ENCODE measurements at places on chromosomes 4 and X.
A peak's percentile ranks its signal among the peaks of the same experiment; 100 is the strongest.

DNA sequence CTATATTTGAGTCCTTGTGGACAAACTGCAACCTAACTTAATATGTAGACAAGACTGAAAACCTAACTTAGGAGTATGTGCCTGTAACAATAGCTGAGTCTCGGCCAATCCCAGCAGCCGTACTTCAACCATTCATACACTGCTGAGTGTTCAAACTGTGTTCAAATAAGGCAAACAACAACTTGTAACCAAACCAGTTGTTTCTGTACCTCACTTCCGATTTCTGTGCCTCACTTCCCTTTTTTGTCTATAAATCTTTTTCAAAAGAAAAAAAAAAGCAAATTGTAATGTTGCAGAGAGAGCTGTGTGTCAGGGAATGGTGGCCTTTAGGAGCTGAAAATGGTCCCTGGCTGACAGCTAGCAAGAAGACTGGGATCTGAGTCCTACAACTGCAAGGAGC is 46.0 kb downstream of the GEMIN8 start:
- no peak for DNase-seq

DNA sequence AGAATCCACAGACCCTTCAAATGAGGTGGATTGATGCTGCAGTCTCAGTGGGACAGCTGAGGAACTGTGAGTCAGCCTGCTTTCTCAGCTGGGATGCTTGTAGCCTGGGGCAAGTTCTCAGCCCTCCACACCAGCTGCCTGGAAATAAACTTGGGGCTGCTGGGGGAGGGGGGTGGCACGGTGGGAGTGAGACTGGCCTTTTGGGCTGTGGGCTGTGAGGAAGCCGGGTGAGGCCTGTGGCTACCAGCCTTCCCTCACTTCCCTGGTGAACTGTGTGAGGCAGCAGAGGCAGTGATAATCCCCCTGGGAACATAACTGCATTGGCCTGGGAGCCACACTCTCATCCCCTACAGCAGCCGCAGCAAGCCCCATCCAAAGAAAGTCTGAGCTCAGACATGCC is 114.5 kb upstream of the GUCY1A1 start:
- peak; percentile 67 for DNase-seq

GRCh38 chr4:150746156-150746555 is 164.2 kb downstream of the MAB21L2 start:
- DNase-seq = peak; percentile 60

DNA sequence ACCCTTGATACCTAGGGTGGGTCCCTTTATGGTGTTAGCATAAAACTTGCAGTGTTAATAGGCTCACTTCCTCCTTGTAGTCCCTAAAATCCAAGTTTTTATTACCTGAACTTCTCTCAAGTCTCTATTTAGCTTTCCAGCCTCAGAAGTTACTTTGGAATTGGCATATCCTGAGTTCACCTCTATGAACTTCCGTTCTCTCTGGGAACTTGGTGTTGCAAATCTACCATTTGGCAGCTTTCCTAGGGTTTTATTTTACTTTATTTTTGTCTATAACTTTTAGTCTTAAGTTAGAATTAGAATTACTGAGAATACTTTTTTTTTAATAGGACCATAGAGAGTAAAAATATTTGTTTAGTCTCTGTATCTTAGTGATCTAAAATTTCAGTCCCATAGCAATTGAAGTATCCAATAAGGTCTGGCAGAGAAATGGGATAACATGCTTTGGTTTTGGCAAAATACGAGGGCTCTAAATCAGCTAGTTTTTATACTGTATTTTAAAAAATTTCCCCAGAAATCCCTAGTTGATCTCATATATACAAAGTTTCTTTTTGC is 30.3 kb upstream of the NAF1 start:
- DNase-seq = no peak

GRCh38 chr4:60992037-60992436 is 208.1 kb upstream of the ADGRL3 start:
- peak; percentile 37 for DNase-seq

- no peak for DNase-seq
These were observed 4.2 kb upstream of the CFP start for GRCh38 chrX:47633689-47634590.

GRCh38 chr4:145878501-145879435 is 59.9 kb downstream of the ZNF827 start:
- peak; percentile 9 for DNase-seq

DNA sequence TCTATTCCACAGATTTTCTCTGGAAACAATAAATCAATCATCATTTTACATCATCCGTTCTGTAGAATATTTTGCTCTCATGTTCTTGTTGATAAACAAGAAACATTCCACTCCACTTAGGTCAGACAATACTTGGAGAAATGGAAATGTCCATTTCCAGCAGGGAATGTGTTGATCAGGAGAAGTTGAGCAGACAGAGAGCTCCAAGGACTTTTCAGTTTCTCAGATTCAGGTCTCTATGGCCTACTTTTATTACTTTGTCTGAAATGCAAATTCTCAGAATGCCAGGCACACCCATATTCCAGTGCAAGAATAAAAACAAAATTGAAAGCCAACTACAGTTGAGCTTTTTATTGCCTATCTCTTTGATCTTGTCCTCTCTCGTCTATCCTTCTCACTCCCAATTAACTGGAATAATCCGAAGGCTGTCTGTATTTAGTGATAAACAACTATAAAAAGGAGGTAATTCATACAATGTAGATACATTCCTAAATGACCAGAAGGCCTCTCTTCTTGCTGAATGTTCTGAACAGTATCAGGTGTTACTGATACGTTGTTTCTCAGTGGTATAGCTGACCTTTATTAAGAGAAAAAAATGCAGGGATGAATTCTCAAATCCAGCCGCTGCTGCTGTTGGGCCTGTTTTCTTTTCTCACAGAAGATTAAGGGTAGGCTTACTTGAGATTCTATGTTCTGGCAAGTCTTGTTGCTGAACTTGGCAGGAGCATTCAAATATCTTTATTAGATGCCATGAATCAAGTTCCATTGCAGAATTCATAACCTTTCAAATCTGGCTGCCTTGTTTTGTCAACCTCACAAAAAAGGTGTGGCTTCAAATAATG is 72.1 kb downstream of the HPGD start:
- no peak for DNase-seq

GRCh38 chr4:30765022-30765421 is 44.9 kb downstream of the PCDH7 start:
- DNase-seq = no peak

DNA sequence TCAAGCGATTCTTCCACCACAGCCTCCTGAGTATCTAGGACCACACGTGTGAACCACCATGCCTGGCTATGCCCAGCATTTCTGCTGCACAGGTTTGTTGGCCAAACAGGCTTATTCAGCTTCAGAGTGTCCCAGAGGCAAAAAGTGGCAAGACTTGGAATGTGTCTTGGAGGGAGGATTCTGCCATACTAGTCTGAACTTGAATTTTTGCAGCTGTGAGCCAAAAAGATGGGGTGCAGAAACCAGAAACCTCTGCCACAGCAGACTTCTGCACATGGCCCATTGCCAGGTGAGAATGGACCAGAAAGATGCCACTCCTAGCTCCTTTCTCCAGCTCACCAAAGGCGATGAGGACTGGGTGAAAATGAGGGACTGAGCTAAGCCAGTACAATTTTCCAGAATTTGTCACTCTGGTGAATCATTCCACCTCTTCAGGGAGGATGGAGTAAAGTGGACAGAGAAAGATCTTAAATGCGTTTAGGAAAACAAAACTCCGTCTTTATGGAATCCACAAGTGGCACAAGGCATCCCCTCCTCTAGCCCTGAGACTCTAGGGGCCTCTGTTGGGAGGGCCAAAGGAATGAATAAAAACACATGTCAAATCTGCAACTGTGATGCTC is 369.1 kb upstream of the CLNK start:
- no peak for DNase-seq

GRCh38 chr4:21856301-21856700 is 92.3 kb downstream of the KCNIP4 start:
- no peak for DNase-seq

DNA sequence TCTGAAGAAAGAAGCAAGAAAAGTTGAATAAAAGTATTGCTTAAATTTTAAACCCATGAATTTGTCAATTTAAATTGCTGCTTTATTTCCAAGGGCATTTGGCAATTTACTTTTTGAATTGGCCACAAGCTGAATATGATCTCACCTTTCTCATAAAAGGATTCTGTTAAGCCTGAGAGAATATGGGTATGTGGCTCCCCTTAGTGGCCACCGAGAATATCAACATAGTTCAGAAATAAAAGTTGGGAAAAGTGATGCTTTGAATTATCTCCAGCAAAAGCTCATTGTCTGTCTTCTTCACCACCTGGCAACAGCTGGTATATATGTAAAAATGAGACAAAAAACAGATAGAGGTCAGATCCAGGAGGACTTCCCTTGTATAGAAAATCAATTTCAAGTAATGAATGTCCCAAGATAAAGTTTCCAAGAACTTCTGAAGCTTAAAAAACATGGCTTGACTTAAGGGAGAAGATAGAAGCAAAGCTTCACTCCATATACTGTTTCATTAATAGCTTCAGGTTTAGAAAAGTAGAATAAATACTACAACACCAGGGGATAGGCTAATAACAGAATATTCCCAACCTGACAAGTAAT is 290.7 kb upstream of the FAM241A start:
- peak; percentile 55 for DNase-seq

- DNase-seq = no peak
These were observed 1352.1 kb upstream of the DIAPH2 start for GRCh38 chrX:95332530-95332929.

- DNase-seq = no peak
These were observed 42.7 kb upstream of the PHEX start for GRCh38 chrX:21989384-21989783.

DNA sequence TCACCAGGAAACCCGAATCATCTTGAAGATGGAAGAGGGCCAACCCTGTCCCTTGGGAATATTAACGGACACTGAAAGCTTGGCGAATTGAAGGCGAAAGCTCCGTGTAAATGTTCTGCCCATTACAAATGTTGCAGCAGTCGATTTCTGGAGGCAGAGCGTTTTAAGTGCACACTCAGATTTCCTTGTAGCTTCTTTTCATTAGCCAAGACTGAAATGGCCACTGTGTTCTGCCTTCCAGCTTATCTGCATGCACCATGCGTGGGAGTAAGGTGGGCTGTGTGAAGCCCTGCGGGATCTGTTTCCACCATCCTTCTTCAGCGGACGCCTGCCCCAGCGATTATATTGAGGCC is 1.3 kb downstream of the SMIM20 start:
- no peak for DNase-seq

DNA sequence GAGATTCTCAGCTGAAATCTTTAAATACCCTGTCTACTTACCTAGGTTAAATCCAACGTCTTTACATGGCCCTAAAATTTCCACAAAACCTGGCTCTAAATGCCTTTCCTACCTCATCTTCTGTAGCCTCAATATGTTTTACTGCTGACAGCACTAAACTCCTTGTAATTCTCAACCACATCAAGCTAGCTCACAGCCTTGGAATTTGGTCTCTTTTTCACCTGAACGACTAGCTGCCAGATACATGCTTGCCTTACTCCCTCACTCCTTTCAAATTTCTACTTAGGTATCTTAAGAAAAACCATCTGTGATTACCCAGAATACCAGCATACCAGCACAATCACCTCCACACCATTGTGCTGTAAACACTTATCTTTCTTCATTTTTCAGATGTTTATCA is 635.6 kb upstream of the PCDH10 start:
- no peak for DNase-seq

DNA sequence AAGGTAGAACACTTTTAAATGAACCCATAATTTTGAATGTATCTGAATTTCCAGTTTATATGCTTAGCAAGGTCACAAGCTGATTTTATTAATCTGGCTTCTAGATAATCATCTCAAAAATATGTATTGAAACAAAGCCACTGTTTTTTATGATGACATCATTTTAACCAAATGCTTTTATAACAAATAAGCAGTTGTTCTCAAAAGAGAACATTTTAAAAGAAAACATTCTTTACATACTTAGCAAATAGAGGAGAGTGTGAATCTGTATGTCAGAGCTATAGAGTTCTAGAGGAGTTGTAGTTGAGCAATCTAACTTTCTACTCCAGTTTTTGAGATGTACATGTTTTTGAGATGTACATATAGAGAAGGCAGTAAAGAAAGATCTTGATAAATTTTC is 42.5 kb downstream of the LAMP2 start:
- DNase-seq = peak; percentile 8

DNA sequence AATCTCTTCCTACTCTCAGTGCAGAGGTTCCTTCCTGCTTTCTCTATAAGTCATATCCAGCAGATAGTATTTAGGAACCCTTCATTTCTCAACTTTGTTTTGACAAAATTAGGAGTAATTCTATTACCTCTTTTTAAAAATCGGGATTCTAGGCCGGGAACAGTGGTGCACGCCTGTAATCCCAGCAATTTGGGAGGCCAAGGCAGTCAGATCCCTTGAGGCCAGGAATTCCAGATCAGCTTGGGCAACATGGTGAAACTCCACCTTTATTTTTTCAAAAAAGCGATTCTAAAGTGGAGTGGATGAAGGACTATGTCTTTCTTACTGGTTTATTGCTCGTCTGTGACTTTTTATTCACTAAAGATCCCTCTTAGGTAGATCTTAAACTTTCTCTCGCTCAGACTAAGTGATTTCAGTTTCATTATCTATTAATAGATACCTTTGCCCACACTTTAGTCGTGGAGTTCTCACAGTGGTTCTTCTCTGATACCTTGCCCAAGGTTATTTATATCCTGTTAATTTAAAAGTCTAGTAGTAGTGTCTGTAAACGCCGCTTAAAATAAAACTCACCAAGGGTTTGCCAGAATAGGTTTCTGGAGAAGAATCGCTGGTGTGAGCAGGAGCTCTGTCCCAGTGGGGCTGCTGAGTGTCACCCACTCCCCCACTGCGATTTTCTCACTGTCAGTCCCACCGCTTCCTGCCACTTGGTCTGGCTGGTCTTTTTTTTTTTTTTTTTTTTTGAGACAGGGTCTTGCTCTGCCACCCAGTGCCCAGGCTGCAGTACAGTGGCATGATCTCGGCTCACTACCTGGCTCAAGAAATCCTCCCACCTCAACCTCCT is 27.0 kb upstream of the TMEM131L start:
- no peak for DNase-seq

DNA sequence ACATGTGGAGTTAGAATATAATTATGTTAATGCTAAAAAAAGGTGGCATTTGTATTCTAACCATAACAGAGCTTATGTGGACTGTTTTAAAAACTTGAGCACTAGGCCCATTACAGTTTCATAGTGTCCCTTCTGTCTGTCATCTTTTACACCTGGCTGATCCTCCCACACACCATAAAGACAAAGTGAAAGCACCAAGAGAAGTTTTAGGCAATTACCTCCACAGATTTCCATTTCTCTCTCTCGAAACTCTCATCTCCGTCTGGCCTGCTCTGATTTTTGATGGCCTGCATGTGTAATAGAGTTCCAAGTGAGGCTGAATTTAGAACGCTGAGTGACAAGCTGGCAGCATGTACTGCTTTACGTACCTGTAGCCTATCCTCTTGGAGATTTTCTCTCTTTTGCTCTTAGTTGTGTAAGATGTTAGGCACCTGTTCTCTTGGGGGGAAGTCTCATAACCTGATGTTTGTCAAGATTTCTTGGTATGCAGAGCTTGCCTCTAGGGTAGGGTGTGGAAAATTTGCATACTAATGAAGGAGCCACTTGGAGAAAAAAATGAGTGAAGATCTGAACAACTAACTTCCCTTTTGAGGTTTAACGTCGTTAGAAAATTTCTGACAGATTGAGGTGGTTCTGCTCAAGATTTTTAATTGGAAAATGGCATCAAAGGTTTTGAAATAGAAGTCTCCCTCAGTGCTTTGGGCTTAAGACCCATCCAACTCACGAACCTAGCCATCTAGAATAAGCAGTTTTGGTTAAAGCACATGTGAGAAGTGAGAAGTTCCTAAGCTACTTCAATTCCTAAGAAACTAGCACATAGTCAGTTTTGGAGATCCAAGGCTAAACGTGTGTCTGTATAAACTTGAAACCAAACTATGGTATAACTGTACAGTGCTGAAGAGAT is 57.6 kb upstream of the RAP1GDS1 start:
- DNase-seq = no peak

GRCh38 chr4:67566335-67566734 is 7.8 kb downstream of the STAP1 start:
- DNase-seq = no peak
